ENCODE measurements at places on chromosomes 7 and 10.

- no peak for DNase-seq
These were observed 866.4 kb downstream of the LRMDA start for GRCh38 chr10:76297780-76298281.

GRCh38 chr7:30750010-30750409 is 1.9 kb upstream of the INMT start:
- DNase-seq = no peak

DNA sequence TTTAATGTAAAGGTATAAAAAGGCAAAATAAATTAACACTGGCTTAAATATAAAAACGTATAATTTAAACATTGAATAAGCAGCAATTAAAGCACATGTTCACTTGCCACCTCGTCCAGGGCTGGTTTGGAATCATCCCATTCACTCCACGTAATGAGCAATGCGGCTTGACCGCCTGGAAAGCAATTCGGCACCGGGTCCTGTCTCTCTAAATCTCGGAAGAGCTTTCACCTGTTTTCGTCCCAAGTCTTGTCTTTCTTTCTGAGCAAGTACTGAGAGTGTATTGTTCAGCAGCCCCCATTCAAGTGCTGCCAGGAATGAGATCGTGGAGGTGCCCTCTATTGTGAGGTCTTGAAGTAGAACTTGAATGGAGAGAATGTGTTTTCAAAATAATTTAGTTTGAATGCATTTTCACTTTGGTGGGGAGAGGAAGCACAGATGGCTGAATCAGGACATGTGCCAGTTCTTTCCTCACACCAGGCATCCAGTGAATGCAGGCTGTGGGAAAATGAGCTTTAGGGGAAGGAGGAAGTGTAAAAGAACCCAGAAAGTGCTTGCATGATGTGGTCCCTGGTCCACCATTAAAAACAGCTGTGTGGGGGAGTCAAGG is 515.2 kb downstream of the REEP3 start:
- no peak for DNase-seq

- DNase-seq = no peak
These were observed 81.2 kb downstream of the PAX2 start for GRCh38 chr10:100826661-100826982.

GRCh38 chr7:142745091-142745635 is 4.1 kb upstream of the PRSS1 start:
- DNase-seq = no peak

DNA sequence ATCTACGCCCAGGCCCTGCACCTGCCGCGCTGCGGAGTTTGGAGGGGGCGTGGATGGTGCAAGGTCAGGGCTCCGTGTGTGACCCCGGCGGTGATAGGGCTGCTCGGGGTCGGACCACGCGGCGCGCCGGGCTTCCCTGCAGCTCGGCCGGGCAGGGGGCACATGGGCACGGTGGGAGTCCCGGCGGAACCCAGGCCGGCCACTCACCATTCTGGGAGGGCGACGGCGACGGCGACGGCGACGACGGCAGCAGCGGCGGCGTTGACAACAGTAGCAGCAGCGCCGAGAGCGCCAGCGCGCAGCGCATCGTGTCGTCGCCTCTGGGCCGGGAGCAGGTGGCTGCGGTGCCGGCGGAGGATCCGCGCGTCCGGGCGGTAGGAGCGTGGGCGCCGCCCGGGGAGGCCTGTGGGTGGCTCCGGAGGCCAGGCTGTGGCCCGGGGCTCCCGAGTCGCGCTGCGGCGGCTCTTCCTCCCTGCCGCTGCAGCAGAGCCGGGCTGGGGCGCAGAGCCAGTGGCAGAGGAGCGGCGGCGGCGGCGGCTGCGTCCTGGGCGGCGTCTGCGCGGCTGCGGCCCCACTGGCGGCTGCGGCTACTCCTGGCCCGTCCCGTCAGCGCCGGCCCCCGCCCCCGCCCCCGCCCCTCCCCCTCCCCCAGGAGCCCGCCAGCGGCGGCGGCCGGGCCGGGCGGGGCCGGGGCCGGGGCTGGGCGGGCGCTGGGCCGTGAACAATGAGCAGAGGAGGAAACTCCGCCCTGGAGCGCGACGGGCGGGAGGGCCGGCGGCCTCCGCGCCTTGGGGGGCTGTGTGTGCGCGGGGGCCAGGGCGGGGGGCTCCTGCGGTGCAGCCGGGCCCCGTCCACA is at the start of gene PODXL:
PODXL (minus strand) TSS at position 576 of the 856 bp plus-strand sequence; CDS start at position 307, 269 bp downstream.
- DNase-seq = peak; percentile 41

- DNase-seq = no peak
These were observed 6.6 kb upstream of the ZNF282 start for GRCh38 chr7:149188637-149189259.

GRCh38 chr7:2934211-2934731 is 90.2 kb upstream of the GNA12 start:
- DNase-seq = no peak

- DNase-seq = no peak
These were observed 23.1 kb downstream of the ADAMTS14 start for GRCh38 chr10:70695241-70696030.
